ENCODE measurements at places on chromosomes 4 and X. TPM values are rescaled to one million over a fixed set of nuclear protein-coding genes. Genes with fewer than 3 reads are reported as not detected.

The FANCB gene
- 9.3 TPM for total RNA-seq

The CSN2 gene
- total RNA-seq = not detected

The F8A3 gene
- total RNA-seq = 0.40 TPM

The RPL9 gene
- 891 TPM for total RNA-seq

The SYAP1 gene
- total RNA-seq = 16.4 TPM

The HPGDS gene
- 1.5 TPM for total RNA-seq

The CLCN5 gene
- total RNA-seq = 3.0 TPM

The CRLF2 gene
- total RNA-seq = 6.8 TPM

DNA sequence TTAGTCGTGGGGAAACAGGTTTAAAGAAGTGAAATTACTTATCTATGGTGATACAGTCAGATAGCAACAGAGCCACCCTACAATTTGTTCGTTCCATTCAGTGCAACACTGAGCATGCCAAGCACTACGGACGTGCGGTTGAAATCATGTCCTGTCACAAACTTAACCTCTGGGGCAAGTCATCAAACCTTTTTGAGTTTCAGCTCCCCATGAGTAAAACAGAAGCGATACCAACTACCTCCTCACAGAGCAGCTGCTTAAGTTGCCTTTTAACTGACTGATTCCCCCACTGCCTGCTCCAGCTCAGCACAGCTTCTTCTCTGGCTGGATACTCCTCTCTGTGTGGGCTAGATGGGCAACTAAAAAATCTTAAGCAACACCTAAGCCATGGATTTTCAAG, 36.0 kb downstream of the LHFPL1 start:
- H3K27me3 ChIP-seq = no peaks in the 10 kb centered on the region
- no peaks in the 10 kb centered on the region for H3K36me3 ChIP-seq
- no peak for DNase-seq
- H3K27ac ChIP-seq = no peak overlapping the region
- H3K4me1 ChIP-seq = peaks cover 5% of the 10 kb centered on the region
- H3K4me3 ChIP-seq = no peak overlapping the region

DNA sequence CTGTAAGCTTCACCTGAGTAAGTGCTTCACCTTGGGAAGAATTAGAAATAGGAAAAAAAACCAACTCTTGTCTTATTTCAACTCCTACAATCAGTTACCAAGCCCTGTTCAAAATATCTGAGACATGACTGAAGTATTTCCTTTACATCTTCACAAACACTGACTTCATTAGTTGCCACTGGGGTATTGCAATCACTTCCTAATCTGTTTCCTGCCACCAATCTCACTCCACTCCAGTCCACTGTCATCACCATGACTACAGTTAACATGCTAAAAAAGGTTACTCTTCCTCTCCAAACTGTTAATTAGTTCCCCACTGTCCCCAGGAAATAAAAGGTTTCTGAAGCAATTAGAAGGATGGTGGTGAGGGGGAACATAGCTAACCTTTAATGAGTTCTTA, 3.3 kb upstream of the SUPT20HL1 start:
- H3K27me3 ChIP-seq = no peaks in the 10 kb centered on the region
- H3K4me1 ChIP-seq = no peaks in the 10 kb centered on the region
- no peak overlapping the region for H3K4me3 ChIP-seq
- no peaks in the 10 kb centered on the region for H3K36me3 ChIP-seq
- no peak overlapping the region for H3K27ac ChIP-seq
- DNase-seq = no peak

GRCh38 chr4:137310166-137310565, 222.1 kb downstream of the PCDH18 start:
- H3K27ac ChIP-seq = no peak overlapping the region
- H3K4me1 ChIP-seq = no peaks in the 10 kb centered on the region
- H3K4me3 ChIP-seq = no peak overlapping the region
- no peak for DNase-seq
- H3K27me3 ChIP-seq = no peaks in the 10 kb centered on the region

- no peak overlapping the region for H3K4me3 ChIP-seq
- no peaks in the 10 kb centered on the region for H3K36me3 ChIP-seq
- H3K4me1 ChIP-seq = no peaks in the 10 kb centered on the region
- no peak overlapping the region for H3K27ac ChIP-seq
- H3K27me3 ChIP-seq = peaks cover 7% of the 10 kb centered on the region
These were observed 31.7 kb upstream of the METAP1 start for GRCh38 chr4:98963538-98964433.

DNA sequence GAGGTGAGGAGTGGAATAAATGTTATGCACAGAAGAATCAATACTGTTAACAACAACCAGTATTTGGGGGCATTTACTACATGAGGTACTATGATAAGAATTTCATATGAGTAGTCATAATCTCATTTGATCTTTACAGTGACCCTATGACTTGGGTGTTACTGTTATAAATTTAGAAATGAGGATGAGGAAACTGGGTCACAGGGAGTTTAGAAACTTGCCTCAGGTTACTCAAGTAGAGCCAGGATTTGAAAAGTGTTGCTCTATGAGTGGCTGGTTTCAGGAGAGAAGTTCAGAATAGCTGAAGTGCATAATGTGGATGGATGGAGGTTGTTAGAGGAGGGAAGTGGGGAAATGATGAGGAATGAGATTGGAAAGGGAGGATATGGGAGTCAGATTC, 16.6 kb upstream of the DDIT4L start:
- H3K27me3 ChIP-seq = peaks cover 21% of the 10 kb centered on the region
- no peak overlapping the region for H3K27ac ChIP-seq
- DNase-seq = no peak
- no peaks in the 10 kb centered on the region for H3K36me3 ChIP-seq
- no peak overlapping the region for H3K4me3 ChIP-seq

DNA sequence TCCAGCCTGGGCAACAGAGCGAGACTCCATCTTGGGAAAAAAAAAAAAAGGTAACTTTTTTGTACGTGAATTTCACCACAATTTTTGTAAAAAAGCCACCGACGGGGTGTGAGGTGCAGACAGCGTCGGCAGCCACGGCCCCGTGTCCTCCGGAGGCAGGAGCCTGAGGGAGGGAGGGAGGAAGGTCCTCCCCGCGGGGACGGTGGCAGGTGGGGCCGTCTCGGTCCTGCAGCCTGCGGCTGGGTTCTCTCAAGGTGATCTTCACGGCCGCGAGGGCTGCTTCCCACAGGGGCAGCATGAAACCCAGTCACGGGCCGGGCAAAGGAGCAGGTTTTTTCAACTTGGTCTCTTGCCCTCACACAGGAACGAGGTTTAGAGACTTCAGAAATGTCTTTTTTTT, 14.0 kb downstream of the PLCXD1 start:
- no peaks in the 10 kb centered on the region for H3K27me3 ChIP-seq
- peaks cover 48% of the 10 kb centered on the region for H3K36me3 ChIP-seq
- no peaks in the 10 kb centered on the region for H3K4me1 ChIP-seq
- no peak overlapping the region for H3K27ac ChIP-seq
- no peak for DNase-seq

DNA sequence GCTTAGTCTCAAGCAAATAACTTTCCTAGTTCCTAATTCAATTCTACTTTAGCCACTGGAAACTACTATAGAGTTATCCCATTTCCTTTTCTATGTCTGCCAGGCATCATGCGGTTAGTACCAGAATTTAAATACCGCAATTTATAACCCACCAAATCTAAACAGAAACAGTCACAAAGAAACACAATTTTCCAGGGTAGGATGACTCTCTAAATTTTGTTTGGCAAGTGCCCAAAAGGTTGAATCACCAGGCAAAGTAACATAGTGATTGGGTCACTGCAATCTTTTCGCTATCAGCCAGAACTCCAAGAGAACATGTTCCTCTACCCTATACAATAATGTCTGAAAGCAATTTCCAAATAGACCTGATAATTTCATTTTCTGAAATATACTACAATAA, 240.2 kb upstream of the GRIA3 start:
- H3K27ac ChIP-seq = no peak overlapping the region
- no peak for DNase-seq
- H3K4me1 ChIP-seq = no peaks in the 10 kb centered on the region
- H3K36me3 ChIP-seq = no peaks in the 10 kb centered on the region
- no peak overlapping the region for H3K4me3 ChIP-seq

- no peaks in the 10 kb centered on the region for H3K4me1 ChIP-seq
- H3K4me3 ChIP-seq = no peak overlapping the region
- no peaks in the 10 kb centered on the region for H3K36me3 ChIP-seq
- H3K27ac ChIP-seq = no peak overlapping the region
These were observed 621.6 kb downstream of the PCDH7 start for GRCh38 chr4:31341601-31342359.

DNA sequence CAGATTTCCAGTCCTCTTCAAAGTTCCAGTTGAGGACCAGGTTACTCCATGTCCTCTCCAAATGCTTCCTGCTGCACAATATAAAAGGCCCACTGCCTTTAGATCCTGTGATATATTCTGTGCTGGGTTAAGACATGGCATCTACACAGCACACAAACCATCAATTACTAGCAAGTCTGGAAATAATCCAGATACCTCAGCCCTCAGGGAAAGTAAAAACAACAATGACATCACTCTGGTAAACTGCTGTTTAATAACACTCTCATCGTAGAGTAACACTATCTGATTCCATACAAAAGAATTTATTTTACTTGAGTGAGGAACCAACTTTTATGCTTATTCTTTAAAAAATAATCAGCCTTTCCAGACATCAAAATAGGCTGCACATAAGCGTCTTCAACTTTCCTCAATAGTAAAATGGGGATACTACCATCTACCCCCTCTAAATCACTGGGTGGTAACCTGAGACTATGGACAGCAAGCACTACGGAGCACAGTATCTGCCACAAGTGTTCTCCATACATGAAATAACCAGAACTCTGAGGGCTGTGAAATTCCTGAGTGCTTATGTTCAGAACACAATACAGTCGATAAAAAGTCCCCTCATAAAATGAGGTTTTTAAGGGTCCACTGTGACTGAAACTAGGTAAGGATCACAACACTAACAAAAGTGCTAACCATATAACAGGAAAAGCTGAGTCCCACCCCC, 53.4 kb downstream of the ABCG2 start:
- no peak overlapping the region for H3K4me3 ChIP-seq
- H3K27me3 ChIP-seq = peaks cover 3% of the 10 kb centered on the region
- H3K4me1 ChIP-seq = no peaks in the 10 kb centered on the region
- no peaks in the 10 kb centered on the region for H3K36me3 ChIP-seq

- no peak for DNase-seq
- H3K36me3 ChIP-seq = peaks cover 5% of the 10 kb centered on the region
- no peaks in the 10 kb centered on the region for H3K27me3 ChIP-seq
- H3K4me3 ChIP-seq = no peak overlapping the region
These were observed 113.8 kb downstream of the ATP8A1 start for GRCh38 chr4:42543126-42543525.

GRCh38 chr4:136412708-136413107, 1119.6 kb downstream of the PCDH18 start:
- no peak overlapping the region for H3K27ac ChIP-seq
- no peaks in the 10 kb centered on the region for H3K27me3 ChIP-seq
- DNase-seq = no peak
- no peaks in the 10 kb centered on the region for H3K4me1 ChIP-seq
- H3K4me3 ChIP-seq = no peak overlapping the region
- no peaks in the 10 kb centered on the region for H3K36me3 ChIP-seq
